ENCODE measurements at places on chromosomes 3 and 15. TPM values are rescaled to one million over a fixed set of nuclear protein-coding genes. Genes with fewer than 3 reads are reported as not detected.

- peaks cover 16% of the 10 kb centered on the region for H3K4me1 ChIP-seq
- H3K27me3 ChIP-seq, result no peaks in the 10 kb centered on the region
- DNase-seq, result no peak
- peaks cover 21% of the 10 kb centered on the region for H3K36me3 ChIP-seq
Measured at GRCh38 chr3:15602146-15602536, 596 bp downstream of the BTD start.

- H3K4me1 ChIP-seq, result peaks cover 48% of the 10 kb centered on the region
- H3K4me3 ChIP-seq, result no peak overlapping the region
- no peak overlapping the region for H3K27ac ChIP-seq
- H3K27me3 ChIP-seq, result no peaks in the 10 kb centered on the region
- no peaks in the 10 kb centered on the region for H3K36me3 ChIP-seq
Measured at GRCh38 chr3:71436337-71436736, 147.2 kb downstream of the FOXP1 start.

GRCh38 chr3:81339040-81339845 lies 422.2 kb downstream of the GBE1 start:
- no peaks in the 10 kb centered on the region for H3K27me3 ChIP-seq
- H3K36me3 ChIP-seq, result no peaks in the 10 kb centered on the region
- H3K4me3 ChIP-seq, result no peak overlapping the region
- H3K4me1 ChIP-seq, result no peaks in the 10 kb centered on the region
- no peak for DNase-seq

The SEMA3G gene
- total RNA-seq, result 0.55 TPM

The WDR72 gene
- total RNA-seq, result 1.6 TPM

- H3K36me3 ChIP-seq, result peaks cover 11% of the 10 kb centered on the region
- no peaks in the 10 kb centered on the region for H3K27me3 ChIP-seq
- H3K4me3 ChIP-seq, result no peak overlapping the region
- no peak overlapping the region for H3K27ac ChIP-seq
Measured at GRCh38 chr3:52593103-52593502, 56.7 kb downstream of the UQCC5 start.

The GABRR3 gene
- not detected for total RNA-seq

DNA sequence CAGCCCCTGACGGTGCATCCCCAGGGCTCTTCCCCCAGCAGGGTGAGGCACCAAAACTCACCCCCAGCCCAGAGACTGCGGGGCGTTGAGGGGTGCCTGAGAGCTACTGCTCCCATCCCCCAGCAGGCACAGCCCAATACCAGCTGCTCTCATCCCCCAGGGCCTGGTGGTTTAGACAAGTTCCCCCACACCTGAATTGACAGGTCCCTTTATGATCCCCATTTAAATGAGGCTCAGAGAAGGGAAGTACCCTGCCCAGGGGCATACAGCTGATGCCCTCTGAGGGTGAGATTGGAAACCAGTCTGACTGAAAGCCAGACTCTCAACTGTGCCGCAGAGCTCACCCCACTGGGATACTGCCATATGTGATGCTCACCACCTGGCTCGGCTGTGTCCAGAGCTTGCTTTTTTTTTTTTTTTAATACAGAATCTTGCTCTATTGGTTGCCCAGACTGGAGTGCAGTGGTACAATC lies 20.1 kb downstream of the DUSP7 start:
- no peaks in the 10 kb centered on the region for H3K4me1 ChIP-seq
- H3K27ac ChIP-seq, result no peak overlapping the region
- H3K27me3 ChIP-seq, result no peaks in the 10 kb centered on the region
- no peak for DNase-seq

DNA sequence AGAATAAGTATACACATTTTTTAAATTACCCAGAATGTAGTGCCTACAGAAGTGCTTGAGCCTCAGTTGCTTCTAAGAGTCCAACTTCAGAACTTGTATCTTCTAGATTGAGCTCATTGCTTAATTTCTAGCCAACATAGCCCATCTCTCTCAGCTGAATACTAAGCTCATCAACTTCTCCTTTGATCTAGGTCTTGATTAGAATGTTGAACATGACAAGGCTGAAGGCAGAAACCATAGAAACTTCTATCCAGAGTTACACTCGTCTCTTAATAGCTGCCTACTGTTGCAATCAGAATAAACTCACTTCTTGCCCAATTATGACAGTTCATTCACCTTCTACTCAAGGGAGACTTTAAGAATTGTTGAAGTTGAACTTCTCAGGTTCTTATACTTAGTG lies 327.3 kb upstream of the THBS1 start:
- no peaks in the 10 kb centered on the region for H3K36me3 ChIP-seq
- no peak for DNase-seq
- H3K27me3 ChIP-seq, result peaks cover 2% of the 10 kb centered on the region
- no peaks in the 10 kb centered on the region for H3K4me1 ChIP-seq

- no peak overlapping the region for H3K27ac ChIP-seq
- H3K36me3 ChIP-seq, result no peaks in the 10 kb centered on the region
- no peak overlapping the region for H3K4me3 ChIP-seq
- peaks cover 24% of the 10 kb centered on the region for H3K4me1 ChIP-seq
Measured at GRCh38 chr3:16382845-16383244, 117.8 kb downstream of the OXNAD1 start.

The TMEM108 gene
- not detected for total RNA-seq

GRCh38 chr3:188400494-188401243 lies 246.7 kb downstream of the LPP start:
- no peak overlapping the region for H3K4me3 ChIP-seq
- H3K36me3 ChIP-seq, result no peaks in the 10 kb centered on the region
- peaks cover 11% of the 10 kb centered on the region for H3K4me1 ChIP-seq
- H3K27me3 ChIP-seq, result no peaks in the 10 kb centered on the region

- no peak overlapping the region for H3K27ac ChIP-seq
- DNase-seq, result no peak
- no peaks in the 10 kb centered on the region for H3K36me3 ChIP-seq
- H3K4me1 ChIP-seq, result no peaks in the 10 kb centered on the region
Measured at GRCh38 chr3:66010739-66011655, 27.7 kb downstream of the MAGI1 start.

The MAP6D1 gene
- total RNA-seq, result not detected

The SLC6A1 gene
- total RNA-seq, result not detected

DNA sequence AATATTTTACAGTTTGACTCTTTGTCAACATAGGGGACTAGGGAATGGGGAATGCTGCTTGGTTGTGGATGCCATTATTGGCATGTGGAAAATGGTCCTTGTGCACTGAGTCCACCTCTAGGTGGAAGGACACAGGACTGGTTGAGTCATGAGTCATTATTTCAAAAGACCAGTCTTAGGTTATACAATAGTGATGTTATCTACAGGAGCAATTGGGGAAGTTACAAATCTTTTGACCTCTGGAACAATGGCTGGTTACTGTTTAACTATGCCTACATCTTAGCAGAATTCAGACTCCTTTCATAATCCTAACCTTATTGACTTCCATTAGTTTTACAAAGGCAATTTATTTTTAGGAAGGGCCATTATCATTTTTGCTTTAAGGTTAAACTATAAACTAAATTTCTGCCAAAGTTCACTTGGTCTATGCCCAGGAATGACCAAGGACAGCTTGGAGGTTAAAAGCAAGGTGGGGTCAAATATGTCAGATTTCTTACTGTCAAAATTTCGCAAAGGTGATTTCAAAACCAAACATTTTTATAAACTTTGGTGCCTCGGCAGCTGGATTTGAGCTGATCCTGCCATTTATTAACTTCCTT lies 11.8 kb upstream of the CCR8 start:
- DNase-seq, result no peak
- H3K4me3 ChIP-seq, result no peak overlapping the region
- H3K36me3 ChIP-seq, result no peaks in the 10 kb centered on the region
- peaks cover 5% of the 10 kb centered on the region for H3K4me1 ChIP-seq

- no peak overlapping the region for H3K27ac ChIP-seq
- H3K27me3 ChIP-seq, result no peaks in the 10 kb centered on the region
- H3K4me3 ChIP-seq, result no peak overlapping the region
Measured at GRCh38 chr15:32099956-32100684, 69.8 kb downstream of the CHRNA7 start.

The GPR156 gene
- 0.75 TPM for total RNA-seq

GRCh38 chr15:42719043-42719442 lies 17.9 kb downstream of the CDAN1 start:
- H3K27ac ChIP-seq, result no peak overlapping the region
- H3K4me1 ChIP-seq, result no peaks in the 10 kb centered on the region
- no peak for DNase-seq
- peaks cover 36% of the 10 kb centered on the region for H3K36me3 ChIP-seq
- no peak overlapping the region for H3K4me3 ChIP-seq

DNA sequence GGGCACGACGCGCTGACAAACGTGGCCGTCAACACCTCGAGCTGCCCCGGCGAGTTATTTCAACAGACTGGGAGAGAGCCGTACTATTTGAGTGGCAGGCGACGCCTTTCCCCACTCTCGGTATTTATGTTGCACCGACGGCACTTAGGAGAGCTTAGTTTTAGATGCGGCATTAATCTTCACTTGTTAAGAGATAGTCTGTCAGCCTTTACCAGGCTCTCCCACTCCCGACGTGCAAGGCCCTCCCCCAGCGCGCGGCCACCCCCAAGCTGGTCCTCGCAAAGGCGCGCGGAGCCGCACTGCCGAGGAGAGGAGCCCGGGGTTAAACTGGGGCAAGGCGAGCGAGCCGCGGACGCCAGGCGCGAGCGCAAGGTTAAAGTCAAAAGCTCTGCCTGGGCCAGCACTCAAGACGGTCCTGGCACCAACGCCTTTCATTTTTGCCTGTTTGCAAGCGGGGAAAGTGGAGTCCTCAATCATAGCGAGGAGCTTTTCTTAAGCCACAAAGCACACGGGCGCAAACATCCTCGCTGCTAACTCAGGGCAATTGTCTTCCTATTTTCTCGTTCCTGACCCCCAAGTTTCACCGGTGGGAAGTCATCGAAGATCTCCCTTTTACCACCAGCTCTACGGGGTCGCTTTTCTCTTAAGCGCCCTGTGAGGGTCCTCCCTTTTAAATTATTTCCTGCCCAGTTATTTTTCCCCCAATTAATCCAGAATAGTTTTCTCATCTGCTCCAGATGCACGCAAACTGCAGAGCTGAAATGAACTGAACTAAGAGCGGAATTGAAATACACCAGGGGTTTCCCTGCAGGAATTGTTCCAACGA lies 86.6 kb downstream of the NR2F2 start:
- no peak for DNase-seq
- H3K27me3 ChIP-seq, result peaks cover 40% of the 10 kb centered on the region
- H3K4me3 ChIP-seq, result no peak overlapping the region
- no peaks in the 10 kb centered on the region for H3K4me1 ChIP-seq

GRCh38 chr3:32399030-32399620 lies 7.5 kb downstream of the CMTM7 start:
- no peak overlapping the region for H3K4me3 ChIP-seq
- H3K4me1 ChIP-seq, result peaks cover 29% of the 10 kb centered on the region
- no peak for DNase-seq

- H3K27me3 ChIP-seq, result no peaks in the 10 kb centered on the region
- no peak overlapping the region for H3K4me3 ChIP-seq
- no peaks in the 10 kb centered on the region for H3K36me3 ChIP-seq
- peaks cover 10% of the 10 kb centered on the region for H3K4me1 ChIP-seq
- DNase-seq, result no peak
- no peak overlapping the region for H3K27ac ChIP-seq
Measured at GRCh38 chr3:194989241-194989640, 281.7 kb downstream of the XXYLT1 start.

DNA sequence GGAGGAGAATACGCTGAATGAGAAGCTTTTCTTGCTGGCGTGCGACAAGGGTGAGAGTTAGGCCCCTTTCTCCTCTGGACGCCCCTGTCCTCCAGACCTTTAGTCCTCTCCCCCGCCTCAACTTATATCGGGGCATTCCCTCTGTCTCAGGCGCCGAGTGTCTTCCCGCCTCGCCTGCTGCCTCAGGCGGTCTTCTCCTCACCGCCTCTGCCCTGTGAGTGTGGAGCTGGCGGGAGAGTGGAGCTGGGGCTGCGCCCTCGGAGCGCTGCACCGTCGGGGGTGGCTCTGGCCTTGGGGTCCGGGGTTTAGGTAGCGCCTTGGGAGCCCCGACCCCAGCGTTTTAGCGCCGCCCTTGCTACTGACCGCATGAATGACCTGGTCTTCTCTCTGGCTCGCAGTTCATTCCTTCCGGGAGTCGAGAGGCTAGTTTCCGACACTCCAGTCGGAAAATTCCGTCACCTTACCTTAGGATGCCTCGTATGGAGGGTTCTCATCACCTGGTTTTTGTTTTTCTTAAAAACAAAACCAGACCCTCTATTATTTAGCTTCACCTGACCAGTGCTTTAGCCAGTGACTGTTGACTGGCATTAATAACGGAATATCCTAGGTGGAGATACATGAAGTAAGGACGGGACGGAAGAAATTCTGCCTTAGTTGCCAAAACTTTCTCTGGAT lies 985 bp downstream of the TRPC1 start:
- no peak overlapping the region for H3K27ac ChIP-seq
- peaks cover 18% of the 10 kb centered on the region for H3K27me3 ChIP-seq
- H3K4me1 ChIP-seq, result peaks cover 7% of the 10 kb centered on the region
- H3K36me3 ChIP-seq, result no peaks in the 10 kb centered on the region
- DNase-seq, result no peak
- peak overlapping the region; percentile 50 for H3K4me3 ChIP-seq

DNA sequence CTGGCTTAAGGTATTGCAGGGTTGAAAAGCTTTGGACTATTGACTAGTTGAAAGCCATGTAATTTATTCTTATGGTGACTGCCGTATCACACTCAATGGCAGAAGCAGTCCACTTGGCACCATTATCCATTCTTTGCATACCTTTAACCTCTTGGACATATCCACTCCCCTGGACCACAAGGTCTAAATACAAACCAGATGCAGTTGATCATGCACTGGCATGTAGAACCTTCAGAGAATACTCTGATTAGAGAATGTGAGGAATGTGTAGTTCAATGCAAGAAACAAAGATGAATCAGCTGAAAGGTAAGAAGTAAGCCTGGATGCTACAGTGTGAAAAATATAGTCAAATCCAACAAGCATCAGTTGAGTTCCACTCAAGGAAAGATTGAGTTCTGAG lies 93.1 kb downstream of the FRMD5 start:
- H3K27ac ChIP-seq, result no peak overlapping the region
- peaks cover 4% of the 10 kb centered on the region for H3K27me3 ChIP-seq
- H3K4me1 ChIP-seq, result no peaks in the 10 kb centered on the region
- DNase-seq, result no peak

GRCh38 chr3:177890359-177890683 lies 645.9 kb upstream of the KCNMB2 start:
- no peak overlapping the region for H3K4me3 ChIP-seq
- no peak for DNase-seq
- no peaks in the 10 kb centered on the region for H3K36me3 ChIP-seq

DNA sequence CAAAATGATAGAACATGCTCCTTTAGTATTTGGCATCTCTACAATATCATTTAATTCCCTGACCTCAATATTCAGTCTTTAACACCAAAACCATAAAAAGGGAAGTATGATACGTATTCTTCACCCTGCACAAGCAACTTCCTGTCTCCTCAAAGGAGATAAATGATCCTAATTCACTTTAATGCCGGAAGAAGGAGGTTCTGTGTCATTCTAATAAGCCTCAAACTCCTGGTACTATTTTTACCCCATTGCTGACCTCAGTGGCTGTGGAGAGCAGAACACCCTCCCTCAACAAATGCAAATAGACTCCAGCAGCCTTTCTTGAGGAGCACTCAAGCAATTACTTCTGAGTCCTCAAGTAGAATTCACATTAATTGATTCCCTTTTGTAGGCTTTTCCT lies 173.3 kb downstream of the TMEM108 start:
- no peaks in the 10 kb centered on the region for H3K36me3 ChIP-seq
- H3K27ac ChIP-seq, result no peak overlapping the region
- no peak overlapping the region for H3K4me3 ChIP-seq
- no peaks in the 10 kb centered on the region for H3K4me1 ChIP-seq
- no peaks in the 10 kb centered on the region for H3K27me3 ChIP-seq

- no peak within 1 kb of the TSS for H3K27ac ChIP-seq
- DNase-seq, result no peak
- H3K4me1 ChIP-seq, result peaks cover 5% of the 10 kb centered on the region
- no peaks in the 10 kb centered on the region for H3K36me3 ChIP-seq
- peaks cover 5% of the 10 kb centered on the region for H3K27me3 ChIP-seq
- no peak within 1 kb of the TSS for H3K4me3 ChIP-seq
Measured at GRCh38 chr15:68431792-68432401, at the start of gene ITGA11. Gene ITGA11, minus strand, starts transcription at chr15:68432163. Its CDS starts 97 bp downstream, at chr15:68432066.

The SCAANT1 gene
- not detected for total RNA-seq
